Nephron progenitor cell (in vitro differentiated cells): ENCODE measurements at places on chromosomes 3 and 15.

- no peak for DNase-seq
Measured at GRCh38 chr3:125121246-125122010, 65.6 kb upstream of the HEG1 start.

DNA sequence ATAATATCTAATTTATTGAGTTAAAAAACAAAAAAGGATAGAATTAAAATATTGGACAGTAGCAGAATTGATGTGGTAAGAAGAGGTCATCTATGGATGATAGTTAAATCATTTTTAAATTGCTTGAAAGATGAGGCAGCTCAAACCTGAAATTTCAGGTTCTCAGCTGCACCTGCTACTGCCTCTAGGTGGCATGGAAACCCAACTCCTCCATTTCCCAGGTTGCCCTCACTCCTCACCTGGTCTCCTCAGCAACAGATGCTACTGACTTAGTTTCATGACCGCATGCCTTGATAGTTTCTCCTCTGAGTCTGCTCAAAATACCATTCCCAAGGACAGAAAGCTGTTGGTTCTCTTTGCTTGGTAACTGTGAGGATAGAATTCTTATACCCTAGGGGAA is 148.1 kb downstream of the ABHD5 start:
- no peak for DNase-seq

DNA sequence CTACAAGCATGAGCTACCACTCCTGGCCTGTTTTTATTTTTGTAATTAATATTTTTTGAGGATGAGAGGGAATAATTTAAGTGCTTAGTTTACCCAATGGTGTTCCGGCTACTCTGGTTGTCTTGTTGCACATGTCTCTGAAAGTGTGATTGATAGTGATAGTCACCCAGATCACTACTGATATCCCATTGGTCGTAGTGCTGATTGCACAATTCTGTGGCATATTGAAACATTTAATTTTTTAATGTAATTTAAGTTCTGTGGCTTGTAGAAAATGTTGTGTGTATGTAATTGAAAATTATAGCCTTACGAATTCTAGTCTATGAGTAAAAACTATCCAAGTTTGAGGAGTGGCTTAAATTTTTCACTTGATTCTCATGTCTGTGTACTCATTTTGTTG is 11.9 kb downstream of the ARIH2 start:
- DNase-seq, result no peak

DNA sequence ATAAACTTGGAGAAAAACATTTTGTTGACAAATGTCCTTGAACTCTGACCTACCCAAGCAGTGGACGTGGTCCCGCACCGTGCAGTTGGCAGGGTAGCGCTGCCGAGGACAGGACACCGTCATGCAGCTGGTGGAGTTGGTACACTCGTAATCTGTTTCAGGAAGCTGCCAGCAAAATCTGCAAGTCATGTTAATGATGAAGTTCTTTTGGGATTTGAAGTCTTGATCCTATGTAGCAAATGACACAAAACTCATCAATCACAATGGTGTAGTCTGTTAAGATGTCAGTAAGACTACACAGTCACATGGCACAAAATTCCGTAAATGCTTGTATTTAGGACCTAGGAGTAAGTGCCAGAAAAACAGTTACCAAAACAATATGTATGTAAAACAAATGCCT is 5.5 kb downstream of the TM2D3 start:
- no peak for DNase-seq

DNA sequence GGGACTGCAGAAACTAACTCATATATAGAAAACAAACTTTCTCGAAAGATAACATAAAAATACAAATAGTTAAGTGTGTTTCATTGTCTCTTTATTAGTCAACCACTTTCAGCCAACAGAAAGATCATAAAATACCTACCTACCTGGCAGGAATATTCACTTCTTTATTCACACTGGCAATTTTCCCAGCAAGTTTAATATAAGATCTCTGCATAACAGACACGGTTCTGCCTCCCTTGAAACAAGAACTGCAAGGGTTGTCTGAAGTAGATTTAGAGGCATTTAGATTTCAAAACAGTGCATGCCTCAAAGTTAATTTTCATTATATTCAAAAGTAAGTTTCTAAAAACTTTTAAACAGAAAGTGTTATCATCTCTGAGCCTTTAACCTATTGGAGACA is 7.1 kb downstream of the NPTN start:
- DNase-seq, result no peak

- DNase-seq, result no peak
Measured at GRCh38 chr3:158573714-158574113, 2.7 kb downstream of the MLF1 start.

GRCh38 chr15:39777496-39777895 is 5.1 kb downstream of the FSIP1 start:
- no peak for DNase-seq

DNA sequence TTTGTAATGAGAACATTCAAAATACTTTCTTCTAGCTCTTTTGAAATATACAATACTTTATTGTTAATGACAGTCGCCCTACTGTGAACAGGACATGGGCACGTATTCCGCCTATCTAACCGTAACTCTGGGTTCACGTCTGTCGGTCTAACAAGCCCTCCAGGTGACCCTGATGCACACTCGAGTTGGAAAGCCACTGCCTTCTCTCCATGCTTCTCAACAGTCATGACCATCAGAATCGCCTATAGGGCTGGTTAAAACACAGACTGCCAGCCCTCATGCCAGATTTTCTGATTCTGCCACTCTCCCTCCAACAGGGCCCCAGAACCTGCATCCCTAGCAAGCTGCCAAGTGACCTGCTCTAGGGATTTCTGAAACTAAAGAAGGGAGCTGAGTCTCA is 140.2 kb downstream of the FOXP1 start:
- no peak for DNase-seq

GRCh38 chr3:187833799-187834578 is 88.7 kb upstream of the BCL6 start:
- DNase-seq, result no peak

GRCh38 chr3:177244606-177245005 is 47.3 kb upstream of the TBL1XR1 start:
- DNase-seq, result no peak

DNA sequence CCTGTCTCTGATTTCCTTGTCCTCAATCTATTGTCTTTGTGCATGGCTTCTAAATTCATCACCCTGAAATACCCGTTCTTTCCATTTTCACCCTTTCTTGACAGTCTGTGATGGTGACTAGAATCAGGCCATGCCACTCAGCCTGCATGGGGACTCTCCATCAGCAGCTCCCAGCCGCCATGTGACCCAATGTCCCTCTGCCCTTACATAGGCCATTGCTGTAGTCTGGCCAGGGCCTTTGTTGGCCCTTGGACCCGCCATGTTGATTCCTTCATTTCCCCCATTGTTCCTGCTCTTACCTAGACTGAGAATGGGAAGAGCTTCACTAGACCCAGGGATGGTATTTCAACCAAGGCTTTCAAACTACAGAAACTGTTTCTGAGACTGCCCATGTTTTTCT is 45.8 kb downstream of the SPSB4 start:
- no peak for DNase-seq

- no peak for DNase-seq
Measured at GRCh38 chr15:45167631-45168205, 20.0 kb downstream of the SHF start.

- DNase-seq, result no peak
Measured at GRCh38 chr15:68672781-68673205, 94.0 kb downstream of the CORO2B start.

DNA sequence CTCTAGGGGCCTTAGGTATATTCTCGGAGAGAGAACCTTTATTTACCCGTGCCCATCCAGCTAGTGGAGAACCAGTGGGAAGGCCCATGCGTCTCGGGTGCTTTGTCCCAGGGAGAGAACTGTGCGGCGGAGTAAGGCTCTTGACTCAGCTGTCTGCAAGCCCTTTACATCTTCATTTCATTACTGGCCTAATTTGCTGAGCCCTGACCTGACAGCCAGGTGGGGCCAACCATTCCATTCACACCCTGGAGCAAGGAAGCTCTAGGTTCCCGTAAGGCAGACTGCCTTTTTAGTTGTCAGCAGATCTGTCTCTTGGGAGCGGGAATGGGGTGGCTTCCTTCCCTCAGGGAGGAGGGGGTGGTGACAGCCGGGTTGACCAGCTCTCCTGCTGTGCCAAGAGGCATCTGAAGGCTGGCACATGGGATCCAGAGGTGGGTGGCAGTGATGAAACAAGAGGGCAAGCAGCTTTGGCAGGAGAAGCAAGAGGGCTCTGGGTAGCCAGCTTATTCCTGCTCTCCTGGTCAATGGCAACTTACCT is 36.4 kb downstream of the SV2B start:
- no peak for DNase-seq

- no peak for DNase-seq
Measured at GRCh38 chr3:39453134-39453533, 14.3 kb upstream of the MOBP start.

- DNase-seq, result no peak
Measured at GRCh38 chr15:99127773-99128172, 22.9 kb downstream of the SYNM start.

DNA sequence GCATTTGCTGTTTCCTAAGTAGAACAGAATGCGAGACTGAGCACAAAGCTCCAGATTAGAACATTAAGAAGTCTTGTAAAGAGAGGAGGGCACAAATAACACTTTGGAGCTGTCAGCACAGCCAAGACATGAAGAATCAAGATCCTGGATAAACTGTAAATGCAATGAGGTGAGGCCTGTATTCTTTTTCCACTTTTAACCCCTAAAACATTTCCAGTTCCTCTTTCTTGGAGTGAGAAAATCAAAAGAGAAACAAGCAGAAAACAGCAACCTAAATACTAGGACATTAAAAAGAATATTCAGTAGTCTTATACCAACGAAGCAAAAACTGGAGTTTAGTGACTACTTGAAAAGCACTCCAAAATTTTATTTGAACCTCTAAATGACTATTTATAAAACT is 204.3 kb downstream of the ZBTB20 start:
- no peak for DNase-seq

DNA sequence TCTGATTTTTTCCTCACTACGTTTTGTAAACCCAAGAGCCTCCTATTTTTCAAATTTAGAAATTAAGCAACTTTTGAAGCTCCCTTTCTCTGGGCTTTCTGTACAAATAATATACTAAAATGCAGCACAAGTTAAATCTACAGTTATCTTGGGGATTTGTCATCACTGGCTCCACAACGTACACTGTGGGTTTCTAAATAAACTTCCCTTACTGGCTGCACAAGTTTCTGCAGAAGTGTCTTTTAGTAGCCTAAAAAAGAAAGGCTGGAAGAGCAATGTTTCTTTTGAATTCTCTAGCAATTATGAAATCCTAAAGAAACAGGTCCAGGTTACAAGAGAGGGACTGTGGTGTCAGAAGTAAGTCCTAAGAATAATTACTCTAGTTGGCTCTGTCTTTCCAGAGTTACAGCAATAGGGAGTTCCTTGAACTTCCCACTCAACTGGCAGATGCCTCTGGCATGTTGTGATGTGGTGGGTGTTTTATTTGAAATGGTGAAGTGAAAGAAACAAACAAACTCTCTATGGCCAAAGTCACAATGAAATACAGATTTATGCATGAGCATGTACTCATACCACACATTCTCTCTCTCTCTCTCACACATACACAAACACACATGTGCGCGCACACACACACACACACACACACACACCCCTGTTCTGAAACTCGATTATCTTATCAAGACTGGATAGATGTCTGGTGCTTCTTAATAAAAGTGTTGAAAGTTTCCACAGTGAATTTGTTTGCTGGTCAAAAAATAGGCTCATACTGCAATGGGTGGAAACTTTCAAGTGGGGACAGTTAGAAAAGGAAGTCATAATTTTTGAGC is 198.2 kb downstream of the SSR3 start:
- DNase-seq, result no peak

DNA sequence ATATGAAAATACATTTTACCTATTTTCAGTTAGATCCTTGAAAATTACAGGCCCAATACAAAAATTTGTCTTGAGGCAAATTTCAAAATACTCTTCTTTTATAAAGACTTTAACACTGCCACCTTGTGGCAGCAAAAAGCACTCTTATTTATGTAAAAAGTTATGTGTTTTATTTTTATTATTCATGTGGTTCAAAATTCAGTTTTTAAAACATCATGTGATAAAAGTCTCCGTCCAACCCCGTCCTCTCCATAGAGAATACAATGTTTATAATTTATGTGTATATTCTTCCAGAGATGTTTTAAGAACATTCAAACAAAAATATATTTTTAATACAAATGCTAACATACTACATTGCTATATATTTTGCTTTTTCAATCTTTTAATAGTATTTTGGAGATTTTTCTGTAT is 36.9 kb upstream of the TRIM59 start:
- DNase-seq, result no peak
